ENCODE measurements at places on chromosomes 4 and X.

DNA sequence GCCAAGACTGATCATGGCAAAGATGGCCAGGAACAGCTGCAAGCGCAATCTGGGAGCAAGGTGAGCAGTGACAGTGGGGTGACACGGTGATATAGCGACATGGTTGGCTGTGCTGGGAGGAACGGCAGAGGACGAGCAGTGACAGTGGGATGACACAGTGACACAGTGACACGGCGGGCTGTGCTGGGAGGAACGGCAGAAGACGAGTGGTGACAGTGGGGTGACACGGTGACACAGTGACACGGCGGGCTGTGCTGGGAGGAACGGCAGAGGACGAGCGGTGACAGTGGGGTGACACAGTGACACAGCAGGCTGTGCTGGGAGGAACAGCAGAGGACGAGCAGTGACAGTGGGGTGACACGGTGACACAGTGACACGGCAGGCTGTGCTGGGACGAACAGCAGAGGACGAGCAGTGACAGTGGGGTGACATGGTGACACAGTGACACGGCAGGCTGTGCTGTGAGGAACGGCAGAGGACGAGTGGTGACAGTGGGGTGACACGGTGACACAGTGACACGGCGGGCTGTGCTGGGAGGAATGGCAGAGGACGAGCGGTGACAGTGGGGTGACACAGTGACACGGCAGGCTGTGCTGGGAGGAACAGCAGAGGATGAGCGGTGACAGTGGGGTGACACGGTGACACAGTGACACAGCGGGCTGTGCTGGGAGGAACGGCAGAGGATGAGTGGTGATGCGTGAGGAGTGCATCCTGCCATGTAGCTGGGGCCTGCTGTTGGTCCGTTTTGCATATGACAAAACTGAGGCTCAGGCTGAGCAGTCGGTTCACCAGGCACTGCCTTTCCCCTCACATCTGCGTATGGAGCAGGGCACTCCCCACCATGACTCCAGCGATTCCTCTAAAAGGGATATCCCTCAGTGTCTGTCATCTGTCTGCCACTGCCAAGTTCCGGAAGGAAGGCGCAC is 36.0 kb upstream of the MXD4 start:
- no peak for DNase-seq

- DNase-seq: no peak
These were observed 29.1 kb downstream of the FHL1 start for GRCh38 chrX:136176399-136176825.

- DNase-seq: peak; percentile 26
These were observed 85.5 kb upstream of the TET2 start for GRCh38 chr4:105061136-105061696.

DNA sequence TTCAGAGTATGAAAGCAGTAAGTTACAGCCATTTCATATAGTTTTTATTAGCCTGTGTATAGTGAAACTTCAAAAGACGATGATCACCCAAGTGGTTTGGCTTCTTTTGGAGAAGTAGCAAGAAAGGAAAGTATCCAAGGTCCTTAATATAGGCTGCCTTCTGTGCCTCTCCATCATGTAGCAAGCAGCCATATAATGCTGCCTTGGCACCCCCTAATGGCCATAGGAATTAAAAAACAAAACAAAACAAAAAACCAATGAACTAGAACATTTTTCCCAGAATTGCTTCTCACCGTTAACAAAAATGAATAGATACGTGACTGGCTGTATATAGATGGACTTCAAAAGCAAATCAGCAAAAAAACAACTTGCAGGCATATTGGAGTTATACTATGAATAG is 18.9 kb downstream of the LAMP2 start:
- no peak for DNase-seq

DNA sequence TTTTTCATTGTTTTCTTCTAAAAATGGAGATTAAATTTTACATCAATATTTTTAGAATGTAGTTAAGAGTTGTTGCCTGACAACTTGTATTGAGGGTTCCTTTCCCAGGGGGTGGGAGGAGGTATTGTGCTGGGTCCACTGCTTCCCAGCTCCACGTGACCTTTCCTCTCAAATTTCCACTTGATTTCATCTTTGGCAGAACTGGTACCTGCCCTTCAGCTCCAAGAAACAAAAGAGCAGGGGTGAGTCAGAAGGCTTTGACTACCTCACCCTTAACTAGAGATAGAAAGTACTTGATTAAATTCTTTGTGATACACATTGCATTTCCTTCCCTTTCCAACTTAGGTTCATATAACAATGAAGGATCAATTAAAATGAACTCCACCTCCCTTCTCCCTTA is 19.7 kb downstream of the TRIM2 start:
- DNase-seq: no peak

DNA sequence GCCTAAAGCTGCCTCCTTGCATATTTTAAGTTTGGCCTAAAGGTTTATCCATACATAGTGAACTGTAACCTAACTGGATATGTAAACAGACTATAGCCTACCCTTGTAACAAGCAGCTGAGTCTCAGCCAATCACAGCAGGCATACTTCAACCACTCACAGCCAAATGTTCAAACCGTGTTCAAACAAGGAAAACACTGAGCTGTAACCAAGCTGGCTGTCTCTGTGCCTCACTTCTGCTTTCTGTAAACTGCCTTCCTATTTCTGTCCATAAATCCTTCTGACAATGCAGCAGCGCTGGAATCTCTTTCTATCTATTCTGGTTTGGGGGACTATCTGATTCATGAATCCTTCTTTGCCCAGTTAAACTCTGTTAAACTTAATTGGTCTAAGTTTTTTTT is 16.4 kb downstream of the DSPP start:
- no peak for DNase-seq

DNA sequence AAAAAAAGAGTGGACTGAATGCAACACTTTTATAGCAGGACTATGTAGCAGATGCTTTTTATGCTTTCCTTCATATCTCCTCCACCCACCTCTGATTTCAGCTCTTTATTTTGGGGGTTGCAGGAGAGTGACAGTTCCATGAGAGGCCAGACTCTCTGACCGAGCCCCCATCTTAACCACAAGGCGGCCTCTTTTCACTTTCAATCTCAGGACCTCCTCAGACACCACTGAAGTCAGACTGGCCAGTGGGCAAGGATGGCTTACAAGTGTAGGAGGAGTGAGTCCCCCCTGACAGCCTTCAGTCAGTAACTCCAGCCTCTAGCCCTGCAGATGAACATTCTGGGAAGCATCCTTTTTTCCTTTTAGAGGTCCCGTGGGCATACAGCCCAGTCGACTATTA is 140.8 kb downstream of the FRAS1 start:
- DNase-seq: no peak

GRCh38 chr4:16240300-16240699 is 14.0 kb upstream of the TAPT1 start:
- no peak for DNase-seq

DNA sequence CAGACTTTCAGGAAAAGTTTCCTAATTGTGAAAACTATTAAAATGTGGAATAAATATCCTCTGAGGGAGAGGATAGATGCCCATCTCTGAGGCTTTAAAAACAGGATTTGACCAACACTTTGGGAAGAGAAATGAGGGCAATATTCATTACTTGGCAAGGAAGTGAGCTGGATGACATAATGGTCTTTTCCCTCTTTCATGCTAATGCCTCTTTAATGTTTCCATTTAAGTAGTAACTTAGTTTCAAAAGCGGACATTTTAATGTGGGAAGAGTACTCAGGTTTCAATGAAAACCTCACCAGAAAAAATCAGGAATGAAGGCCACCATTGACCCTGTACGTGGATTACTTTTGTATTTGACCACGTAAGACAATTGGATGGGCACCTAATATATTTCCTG is 503.3 kb downstream of the ANKRD50 start:
- no peak for DNase-seq

DNA sequence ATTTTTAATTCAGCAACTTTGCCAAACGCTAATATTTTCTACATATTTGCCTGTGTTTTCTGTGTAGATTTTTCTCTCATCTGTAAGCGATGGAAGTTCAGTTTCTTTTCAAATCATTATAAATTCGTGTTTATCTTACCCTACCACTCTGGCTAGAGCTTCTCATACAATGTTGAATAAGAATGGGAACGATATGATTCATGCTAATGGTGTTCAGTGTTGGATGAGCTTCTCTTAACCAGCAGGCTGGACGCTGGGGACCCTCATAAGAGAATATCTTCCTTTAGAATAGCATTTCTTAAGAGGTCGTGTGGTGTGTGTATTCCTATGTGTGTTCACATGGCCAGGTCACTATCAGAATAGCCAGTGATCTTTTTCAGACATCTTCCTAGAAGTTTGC is 31.0 kb downstream of the NSDHL start:
- no peak for DNase-seq

GRCh38 chr4:4542774-4543485 is 1.1 kb upstream of the STX18 start:
- no peak for DNase-seq

DNA sequence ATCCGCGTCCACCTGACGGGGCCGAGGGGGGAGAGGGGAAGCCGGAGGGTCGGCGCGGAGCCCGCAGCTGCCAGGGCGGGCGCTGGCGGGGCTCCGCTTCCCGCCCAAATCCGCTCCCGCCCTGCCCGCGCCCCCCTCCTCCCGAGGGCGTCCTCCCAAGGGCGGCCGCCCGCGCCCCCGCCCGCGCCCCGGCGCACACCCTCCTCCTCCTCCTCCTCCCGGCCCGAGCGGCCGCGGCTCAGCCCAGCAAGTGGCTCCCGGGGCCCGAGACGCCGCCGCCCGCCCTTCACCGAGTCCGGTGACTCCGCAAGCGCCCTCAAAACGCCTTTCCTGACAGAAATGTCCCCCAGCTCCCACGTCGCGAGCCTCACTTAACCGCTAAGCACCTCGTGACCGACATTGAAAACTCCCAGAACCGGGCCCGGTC is 487 bp downstream of the HMGB2 start:
- DNase-seq: peak; percentile 60

DNA sequence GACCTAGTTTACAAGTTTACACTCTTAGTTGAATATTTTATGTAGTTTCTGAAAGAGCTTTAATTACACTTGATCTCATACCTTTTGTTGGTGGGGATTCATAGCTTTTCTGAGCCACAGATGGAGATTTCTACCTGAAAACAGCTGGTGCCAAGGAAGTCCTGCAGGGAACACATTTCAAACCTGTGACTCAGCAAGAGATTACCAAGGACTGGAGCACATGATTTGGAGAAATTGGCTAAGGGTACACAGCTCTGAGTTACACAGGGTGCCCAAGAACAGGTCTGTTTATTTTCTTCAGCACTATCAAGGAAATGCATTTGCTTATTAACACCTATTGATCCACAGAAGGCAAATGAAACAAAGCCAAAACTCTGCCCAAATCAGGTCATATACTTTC is 691.5 kb downstream of the KCTD8 start:
- no peak for DNase-seq

GRCh38 chr4:1354983-1355275 is 7.9 kb downstream of the UVSSA start:
- DNase-seq: no peak

DNA sequence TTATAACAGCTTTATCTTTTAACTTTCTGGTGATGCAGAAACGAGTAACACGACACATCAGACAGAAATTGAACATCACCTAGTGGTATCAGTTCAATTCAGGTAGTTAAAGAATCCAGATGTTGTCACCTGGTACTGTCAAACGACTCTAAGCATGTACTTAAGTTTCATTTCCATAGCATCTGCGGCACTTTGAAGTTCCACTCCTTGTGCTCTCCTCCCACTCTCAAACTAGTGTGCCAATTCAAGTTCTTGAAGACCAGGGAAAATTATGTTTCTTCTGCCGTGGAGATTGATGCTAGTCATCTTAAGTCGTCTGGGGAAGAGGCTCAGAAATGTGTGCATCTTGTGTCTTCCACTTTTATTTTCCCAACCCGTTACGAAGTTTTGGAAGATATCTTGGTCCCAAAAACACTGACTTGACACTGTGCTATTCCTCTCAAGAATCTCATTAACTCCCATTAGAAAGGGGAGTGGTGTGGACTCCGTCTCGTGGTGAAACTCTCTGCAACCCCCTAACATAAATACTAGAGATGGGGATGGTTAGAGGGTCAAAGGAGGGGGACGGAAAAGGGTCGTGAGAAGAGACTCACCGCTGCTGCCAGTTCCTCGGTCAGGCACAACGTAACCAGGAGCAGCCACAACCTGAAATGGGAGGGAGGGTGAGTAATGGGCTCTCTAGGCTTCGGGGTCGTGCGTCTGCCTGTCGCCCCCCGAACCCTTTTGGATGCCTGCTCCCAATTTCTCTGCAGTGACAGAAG is 693 bp downstream of the COL4A6 start:
- DNase-seq: no peak

DNA sequence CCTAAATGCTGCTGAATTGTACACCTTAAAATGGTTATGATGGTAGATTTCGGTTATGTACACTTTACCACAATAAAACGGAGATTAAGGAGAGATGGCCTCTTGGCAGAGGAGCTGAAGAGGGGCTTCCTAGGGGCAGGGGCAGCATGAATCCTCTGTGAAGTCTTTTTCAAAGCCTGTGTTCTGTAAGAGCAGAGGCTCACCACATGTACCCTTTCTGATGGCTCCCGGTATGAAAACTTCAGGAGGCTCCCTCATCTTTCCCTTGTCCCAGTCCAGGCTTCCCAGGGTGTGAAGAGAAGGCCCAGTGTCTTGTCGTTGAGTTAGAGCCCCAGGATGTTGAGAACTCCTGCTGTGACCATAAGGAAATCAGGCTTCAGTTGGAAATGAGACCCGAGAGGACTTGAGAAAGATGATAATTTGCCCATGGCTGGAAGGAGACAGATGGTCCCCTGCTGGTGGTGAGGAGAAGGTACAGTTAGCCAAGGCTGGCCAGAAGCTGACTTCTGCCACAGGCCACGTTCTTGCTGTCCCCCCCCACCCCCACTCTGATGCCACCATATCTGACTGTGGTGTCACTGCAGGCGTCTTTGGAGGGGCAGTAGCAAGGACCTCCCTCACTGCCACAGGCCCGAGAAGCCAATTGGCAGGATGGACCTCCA is 31.8 kb upstream of the MTM1 start:
- DNase-seq: peak; percentile 17

DNA sequence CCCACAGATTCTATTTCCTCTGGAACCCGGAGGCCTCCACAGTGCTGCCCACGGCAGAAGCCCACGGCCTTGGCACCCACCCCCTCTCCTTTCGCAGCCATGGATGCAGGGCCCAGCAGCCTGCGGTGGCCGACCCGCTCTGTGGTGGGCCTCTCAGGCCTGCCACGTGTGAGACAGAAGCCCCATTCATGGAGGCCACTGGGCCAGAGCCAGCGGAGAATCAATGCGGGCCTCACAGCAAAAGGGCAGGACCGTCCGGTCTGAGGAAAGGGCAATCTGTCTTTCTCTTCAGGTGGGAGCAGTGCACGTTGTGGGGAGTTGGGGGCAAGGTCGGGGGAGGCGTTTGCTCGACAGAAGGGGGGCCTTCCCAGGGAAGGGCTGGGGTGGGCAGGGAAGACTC is 8.4 kb upstream of the HAUS7 start:
- no peak for DNase-seq
